Activated CD8-positive, alpha-beta T cell treated with anti-CD3 and anti-CD28 coated beads for 36 hours (primary cell): ENCODE measurements at places on chromosomes 6 and 20. TPM values are rescaled to one million over a fixed set of nuclear protein-coding genes. Genes with fewer than 3 reads are reported as not detected.

The KCNQ5 gene
- total RNA-seq = 14.6 TPM

The RAB23 gene
- 1.2 TPM for total RNA-seq

The NNAT gene
- total RNA-seq = 0.47 TPM

The FAM83C gene
- not detected for total RNA-seq

DNA sequence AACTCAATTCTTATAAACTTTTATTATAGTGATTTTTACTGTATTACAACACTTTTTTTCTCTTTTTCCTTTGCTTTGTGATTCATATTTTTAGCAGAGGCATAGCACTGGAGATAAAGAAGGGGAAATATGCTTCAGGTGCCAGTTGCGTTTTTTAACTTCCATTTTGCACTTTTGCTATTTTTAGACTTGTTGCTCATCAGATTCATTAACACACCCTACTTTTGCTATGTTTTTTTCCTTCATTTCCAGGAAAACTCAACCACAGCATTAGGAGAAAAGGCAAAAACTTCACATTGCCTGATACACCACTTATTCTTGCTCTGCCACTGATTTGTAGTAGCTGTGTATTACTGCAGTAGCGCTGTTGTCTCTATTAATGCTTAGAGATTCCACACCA lies 8.0 kb upstream of the TMEM30A start:
- DNase-seq = no peak

DNA sequence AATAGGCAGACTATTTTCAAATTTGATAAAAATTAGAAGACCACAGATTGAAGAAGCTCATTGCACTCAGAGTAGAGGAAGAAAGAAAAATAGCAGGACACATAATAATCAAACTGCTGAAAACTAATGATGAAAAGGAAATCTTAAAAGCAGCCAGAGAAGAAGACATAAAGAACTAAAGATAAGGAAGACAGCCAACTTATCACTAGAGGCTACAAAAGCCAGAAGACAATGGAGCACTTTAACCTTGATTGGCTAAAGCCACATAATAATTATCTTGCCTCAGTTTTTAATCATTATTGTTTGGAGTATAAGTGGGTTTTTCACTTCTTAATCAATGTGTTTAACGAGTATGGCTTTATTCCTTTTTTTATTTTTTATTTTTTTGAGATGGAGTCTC lies 397.6 kb downstream of the RNF144B start:
- no peak for DNase-seq

- DNase-seq = no peak
Observed at GRCh38 chr6:165167861-165168260, 141.5 kb downstream of the C6orf118 start.

GRCh38 chr20:17679941-17680835 lies 1.9 kb downstream of the RRBP1 start:
- DNase-seq = peak; percentile 10

- peak; percentile 28 for DNase-seq
Observed at GRCh38 chr6:31689249-31690110, 8.6 kb upstream of the LY6G5C start.

GRCh38 chr6:101181006-101181405 lies 212.5 kb upstream of the GRIK2 start:
- no peak for DNase-seq

- DNase-seq = no peak
Observed at GRCh38 chr6:24273096-24273870, 84.6 kb downstream of the DCDC2 start.

- no peak for DNase-seq
Observed at GRCh38 chr6:26305641-26305969, 59.4 kb upstream of the BTN3A2 start.

DNA sequence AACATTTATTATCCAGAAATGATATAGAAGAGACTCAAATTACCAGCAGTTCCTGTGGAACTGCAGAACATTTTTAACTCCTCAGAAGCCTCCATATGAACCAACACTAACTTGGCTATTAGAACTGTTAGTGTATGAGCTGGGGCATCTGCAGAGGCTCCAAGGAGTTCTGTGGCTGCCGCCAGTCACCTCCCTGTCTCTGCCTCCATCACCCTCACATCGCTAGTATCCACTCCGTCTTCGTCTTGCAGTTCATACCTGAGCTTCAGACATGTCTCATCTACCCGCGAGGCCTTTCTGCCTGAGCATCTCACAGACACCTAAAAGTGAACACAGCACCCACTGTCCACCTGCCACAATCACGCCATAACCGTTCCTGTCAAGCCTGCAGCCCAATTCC lies 89.5 kb upstream of the CST7 start:
- DNase-seq = no peak

- no peak for DNase-seq
Observed at GRCh38 chr6:139449611-139450000, 75.2 kb upstream of the CITED2 start.

DNA sequence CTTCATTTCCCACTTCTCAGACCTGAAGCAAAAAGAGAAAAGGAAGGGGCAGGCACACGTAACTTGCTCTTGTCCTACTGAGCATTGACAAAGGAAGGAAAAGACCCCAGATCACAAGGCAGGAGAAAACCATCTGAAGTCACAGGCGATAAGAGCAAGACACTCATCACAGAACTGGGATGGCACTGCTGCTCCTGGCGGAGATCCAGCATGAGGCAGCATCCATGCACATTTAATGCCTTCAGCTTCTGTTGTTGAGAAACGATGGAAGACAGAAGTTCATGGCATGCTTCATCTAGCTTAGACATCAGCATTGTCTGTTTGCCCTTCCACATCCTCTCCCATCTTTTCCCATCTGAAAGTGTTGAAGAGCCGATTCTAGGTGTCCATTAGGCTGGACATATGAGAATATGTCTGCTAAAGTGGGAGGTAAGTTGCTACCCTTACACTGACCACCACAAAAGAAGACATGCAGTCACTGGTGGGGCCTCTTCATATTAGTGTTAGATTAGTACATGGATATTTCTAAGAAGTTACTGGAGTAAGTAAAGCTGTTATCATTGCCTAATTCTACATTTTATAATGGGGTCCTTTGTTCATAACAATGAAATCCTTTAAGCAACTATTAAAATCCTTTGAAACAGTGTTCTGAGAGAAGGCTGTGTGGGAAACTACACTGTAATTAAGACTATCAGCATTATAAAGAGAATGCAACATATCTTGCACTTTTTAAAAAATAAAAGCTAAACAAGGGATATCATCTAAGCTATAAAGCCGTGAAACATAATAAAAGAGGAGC lies 618.5 kb downstream of the C6orf118 start:
- DNase-seq = no peak

GRCh38 chr20:45775411-45775810 lies 16.3 kb downstream of the WFDC3 start:
- DNase-seq = no peak

GRCh38 chr20:48238781-48239180 lies 453.5 kb upstream of the SULF2 start:
- DNase-seq = no peak

GRCh38 chr6:123904228-123904627 lies 100.6 kb downstream of the NKAIN2 start:
- no peak for DNase-seq

DNA sequence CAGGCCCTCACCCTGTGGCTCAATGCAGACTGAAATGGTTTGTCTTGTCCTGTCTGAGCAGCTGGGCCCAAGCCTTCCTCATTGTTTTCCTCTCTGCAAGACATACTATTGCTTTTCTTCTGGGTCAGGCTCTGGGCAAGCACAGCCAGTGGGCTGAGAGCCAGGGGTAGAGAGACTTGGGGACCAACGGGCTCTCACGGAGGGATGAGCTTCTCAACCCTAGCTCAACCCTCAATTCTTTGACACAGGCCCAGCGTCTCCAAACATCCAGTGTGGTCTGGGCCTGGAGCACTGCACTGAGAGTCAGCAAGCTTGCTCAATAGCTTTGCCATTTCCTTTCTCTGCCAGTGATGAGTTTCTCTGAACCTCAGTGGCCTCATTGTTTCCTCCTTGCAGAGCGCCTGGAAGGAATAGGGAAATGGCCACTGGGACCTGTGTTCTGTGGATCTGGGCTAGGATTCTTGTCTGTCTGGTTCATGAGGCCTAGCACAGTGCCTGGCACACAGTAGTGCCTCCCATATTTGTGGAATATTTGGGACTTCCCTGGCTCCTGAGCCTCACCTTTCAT lies 9.3 kb downstream of the ANGPT4 start:
- DNase-seq = no peak

GRCh38 chr20:10356628-10357027 lies 77.4 kb downstream of the MKKS start:
- no peak for DNase-seq

DNA sequence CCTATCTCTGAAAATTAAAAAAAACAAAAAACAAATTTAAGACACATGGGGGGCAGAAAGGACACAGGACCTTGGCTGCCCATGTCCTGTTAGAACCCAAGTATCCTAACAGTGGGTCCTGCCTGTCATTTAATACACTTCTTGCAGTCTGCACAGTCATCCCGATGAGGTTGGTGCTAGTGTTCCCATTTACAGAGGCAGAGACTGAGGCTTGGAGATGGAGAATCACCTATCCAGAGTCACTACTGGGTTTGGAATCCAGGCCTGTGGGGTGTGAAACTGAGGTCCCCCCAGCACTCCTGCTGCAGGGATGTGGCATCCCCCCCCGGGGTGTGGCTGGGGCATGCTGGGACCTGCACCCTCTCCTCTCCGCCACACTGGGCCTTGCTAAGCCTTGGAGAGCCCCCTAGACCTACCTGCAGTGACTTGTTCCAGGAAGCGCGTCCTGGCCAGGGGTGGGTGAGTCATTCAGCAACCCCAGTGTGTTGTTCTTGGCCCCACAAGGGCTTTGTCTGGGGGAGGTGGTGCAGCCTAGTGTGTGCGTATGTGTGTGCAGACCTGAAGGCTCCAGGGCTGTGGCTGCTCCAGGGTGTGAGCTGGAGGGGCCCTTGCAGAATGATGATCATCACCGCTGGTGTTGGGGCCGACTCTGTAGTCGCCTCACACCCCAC lies 49.7 kb downstream of the BCAS4 start:
- DNase-seq = peak; percentile 92

DNA sequence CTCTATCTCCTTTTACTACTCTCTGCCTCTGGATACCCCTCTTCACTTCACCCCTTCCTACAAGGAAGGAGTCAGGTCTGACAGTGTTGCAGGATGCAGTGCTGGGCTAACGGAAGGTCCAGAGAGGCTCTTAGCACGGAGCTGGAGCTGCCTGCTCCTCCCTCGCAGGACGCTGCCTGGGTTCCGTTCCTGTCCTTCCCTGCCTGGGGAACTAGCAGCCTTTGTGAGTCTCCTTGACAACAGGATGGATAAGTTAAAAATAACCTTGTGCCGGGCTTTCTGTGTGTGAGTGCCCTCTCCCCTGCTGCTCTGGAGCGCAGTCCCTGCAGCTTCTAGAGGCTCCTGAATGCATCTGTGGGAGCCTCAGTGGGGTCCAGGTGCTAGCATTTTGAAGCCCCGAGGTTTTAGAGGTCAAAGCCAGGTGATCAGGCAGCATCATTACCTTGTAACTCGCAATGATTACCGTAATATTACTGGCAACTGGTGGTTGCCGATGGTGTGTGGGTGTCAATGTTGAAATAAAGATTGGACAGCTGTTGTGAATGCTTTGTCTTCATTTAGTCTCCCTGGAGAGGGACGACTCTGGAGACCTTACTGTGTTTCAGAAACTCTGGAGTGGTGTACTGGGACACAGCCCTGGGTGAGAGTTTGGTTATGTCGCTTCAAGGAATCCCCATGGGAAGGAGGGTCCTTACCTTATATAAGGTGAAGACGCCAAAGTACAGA lies 44.4 kb downstream of the CDS2 start:
- no peak for DNase-seq

DNA sequence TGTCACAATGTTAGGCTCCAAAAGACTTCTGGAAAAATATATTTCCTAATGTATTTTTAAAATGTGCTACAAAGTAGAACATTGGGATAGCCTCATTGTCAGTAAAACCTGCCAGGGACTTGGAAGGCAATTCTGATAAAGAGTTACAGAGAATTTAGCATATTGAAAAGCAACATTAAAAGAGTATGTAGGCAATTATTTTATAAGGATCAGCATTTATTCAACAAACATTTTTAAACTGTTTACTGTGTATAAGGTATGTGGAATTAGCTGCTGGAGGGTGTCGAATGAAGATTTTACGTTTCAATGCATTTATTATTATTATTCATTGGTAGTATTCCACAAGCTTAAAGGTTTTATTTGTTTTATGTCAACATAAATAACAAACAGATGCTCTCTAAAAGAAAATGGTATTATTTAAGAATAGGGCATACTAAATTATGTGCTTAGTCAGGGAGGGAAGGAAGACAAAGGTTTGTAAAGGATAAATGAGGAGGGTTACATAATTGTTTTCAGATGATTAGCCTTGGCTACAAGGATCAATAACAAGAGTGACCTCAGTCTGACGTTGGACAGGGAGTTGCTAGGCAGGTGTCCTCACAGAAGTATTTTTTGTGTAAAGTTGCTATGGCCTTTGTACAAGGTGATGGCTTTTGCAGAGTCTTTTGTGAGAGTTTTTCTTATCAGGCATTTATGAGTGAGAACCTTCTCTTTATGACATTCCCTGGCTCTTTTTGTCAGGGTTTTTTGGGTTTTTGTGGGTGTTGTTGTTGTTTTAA lies 313.4 kb upstream of the PLCB4 start:
- DNase-seq = no peak

DNA sequence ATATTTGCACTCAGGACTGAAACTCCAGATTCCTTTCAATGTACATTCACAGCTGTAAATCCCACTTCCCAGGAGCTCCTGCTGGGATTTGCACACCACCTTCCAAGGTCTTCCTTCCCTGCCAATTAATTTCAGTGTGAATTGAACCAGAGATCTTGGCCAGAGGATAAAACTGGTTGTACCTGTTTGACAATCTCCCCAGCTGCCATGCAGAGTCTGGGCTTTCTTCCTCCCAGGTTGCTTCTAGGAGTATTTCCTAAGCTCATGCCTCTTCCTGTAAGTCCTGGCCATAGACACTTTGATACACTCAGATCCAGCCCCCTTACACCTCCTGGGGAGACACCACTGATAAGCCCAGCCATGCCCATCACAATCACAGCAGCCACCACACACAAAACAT lies 15.6 kb downstream of the MAFB start:
- DNase-seq = no peak

GRCh38 chr6:139855671-139856311 lies 481.3 kb upstream of the CITED2 start:
- no peak for DNase-seq
